ENCODE measurements at places on chromosomes 7 and 10.

GRCh38 chr7:129862682-129863081, 90.1 kb downstream of the UBE2H start:
- no peak for DNase-seq

DNA sequence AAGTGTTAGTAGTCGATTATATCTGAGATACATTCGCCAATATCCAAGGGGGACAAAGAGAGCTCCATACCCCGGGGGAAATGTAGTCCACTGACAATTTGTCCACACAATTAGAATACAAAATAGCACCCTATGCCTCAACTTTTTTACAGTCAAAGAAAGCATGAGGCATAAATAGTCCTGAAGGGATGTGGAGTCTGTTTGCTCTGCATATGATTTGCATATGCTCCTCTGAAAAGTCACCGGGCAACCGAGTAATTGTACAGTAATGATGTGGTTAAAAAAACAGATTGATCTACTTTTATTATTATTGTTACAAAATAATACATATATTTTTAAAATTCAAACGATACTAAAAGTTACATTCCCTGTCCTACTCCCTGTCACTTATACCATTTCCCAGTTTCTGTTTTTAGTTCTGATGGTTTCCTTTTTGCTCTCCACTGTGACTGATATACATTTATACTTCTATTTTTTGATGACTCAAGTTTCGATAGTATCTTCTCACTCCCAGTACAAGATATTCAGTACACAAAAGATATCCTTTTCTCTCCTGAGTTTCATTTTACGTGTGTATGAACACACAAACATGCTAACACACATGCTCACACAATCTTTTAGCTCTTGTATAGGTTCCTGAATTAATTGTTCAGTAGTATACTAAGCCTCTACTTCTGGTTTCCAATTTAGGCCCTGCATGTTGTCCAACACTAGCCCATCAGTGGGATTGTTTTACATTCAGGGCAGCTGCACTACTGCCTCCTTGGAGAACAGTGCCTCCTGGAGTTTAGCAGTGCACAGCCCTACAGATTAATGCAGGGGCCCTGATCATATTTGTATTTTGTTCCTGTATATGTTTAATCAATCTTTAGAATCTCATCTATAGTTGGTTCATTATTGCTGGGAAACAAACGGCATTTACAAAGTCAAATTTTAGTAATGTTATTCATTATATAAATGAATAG, 130.9 kb downstream of the TES start:
- DNase-seq, result no peak

- no peak for DNase-seq
Measured at GRCh38 chr7:19442016-19442785, 266.6 kb downstream of the POLR1F start.

- no peak for DNase-seq
Measured at GRCh38 chr10:103396789-103397087, 312 bp downstream of the PDCD11 start.

- no peak for DNase-seq
Measured at GRCh38 chr7:116339564-116339963, 129.2 kb downstream of the TES start.

GRCh38 chr10:4357911-4358310, 468.1 kb upstream of the AKR1E2 start:
- DNase-seq, result no peak

- no peak for DNase-seq
Measured at GRCh38 chr10:1603181-1603580, 134.1 kb downstream of the ADARB2 start.

GRCh38 chr10:120539076-120539475, 82.0 kb downstream of the PLPP4 start:
- DNase-seq, result no peak

GRCh38 chr10:49298983-49299815, at the start of gene C10orf71:
TSS of gene C10orf71 (plus strand) at chr10:49299170. CDS start at chr10:49322546, 23,376 bp downstream.
- DNase-seq, result no peak

- DNase-seq, result no peak
Measured at GRCh38 chr7:74371381-74372341, 82.0 kb upstream of the GTF2IRD1 start.

DNA sequence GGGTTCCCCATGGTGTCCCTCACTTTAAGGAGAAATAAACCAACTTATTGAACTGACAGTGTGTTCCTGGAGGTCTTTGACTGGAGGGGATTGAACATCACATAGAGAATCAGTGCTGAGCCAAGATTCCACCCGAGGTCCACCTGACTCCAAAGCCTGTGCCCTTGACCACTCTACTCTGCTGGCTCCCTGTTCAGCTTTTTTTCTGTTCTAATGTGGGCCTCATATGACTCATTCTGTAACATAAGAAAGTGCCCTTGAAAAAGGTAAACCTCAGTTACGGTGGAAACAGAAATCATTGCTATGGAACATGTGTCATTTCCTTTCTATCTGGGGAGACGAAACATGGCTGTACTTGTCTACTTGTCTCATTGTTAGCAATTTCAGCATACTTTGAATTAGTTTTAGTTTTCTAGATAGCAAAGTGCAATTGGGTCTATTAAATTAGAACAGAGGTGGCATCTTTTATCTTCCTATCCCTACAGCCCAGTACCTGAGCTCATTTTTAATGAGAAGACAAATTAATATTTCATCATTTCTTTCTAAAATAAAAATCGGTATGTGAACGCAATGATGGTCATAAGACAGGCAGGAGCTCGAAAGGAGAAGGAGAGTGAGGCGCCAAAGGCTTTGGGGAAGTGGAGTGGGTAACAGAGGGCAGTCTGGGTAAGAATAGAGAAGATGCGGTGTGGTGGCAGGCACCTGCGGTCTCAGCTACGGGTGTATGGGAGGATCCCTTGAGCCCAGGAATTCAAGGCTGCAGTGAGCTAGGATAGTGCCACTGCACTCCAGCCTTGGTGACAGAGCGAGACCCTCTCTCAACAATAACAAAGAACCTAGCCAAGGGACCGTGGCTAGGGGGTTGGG, 1.5 kb downstream of the GSDME start:
- DNase-seq, result peak; percentile 29

- DNase-seq, result no peak
Measured at GRCh38 chr10:104104418-104104817, 17.6 kb upstream of the SFR1 start.

DNA sequence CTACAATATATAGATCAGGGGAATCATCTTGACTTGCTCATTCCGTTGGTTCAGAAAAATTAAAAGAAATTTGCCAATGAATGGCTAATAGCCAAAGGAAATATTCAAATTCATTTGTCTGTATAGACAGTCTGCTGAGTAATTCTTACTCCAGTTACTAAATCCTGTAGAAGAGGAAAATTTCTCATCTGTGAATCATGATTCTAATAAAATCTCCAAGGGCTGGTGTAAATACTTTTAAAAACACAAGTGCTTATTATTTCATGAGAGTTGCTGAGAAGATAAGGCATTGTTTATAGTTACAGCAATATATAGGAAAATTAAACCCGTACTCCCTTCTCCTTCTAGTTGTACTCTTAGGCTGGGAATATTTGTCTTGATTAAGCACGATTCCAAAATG, 53.0 kb downstream of the WNT2 start:
- DNase-seq, result no peak

DNA sequence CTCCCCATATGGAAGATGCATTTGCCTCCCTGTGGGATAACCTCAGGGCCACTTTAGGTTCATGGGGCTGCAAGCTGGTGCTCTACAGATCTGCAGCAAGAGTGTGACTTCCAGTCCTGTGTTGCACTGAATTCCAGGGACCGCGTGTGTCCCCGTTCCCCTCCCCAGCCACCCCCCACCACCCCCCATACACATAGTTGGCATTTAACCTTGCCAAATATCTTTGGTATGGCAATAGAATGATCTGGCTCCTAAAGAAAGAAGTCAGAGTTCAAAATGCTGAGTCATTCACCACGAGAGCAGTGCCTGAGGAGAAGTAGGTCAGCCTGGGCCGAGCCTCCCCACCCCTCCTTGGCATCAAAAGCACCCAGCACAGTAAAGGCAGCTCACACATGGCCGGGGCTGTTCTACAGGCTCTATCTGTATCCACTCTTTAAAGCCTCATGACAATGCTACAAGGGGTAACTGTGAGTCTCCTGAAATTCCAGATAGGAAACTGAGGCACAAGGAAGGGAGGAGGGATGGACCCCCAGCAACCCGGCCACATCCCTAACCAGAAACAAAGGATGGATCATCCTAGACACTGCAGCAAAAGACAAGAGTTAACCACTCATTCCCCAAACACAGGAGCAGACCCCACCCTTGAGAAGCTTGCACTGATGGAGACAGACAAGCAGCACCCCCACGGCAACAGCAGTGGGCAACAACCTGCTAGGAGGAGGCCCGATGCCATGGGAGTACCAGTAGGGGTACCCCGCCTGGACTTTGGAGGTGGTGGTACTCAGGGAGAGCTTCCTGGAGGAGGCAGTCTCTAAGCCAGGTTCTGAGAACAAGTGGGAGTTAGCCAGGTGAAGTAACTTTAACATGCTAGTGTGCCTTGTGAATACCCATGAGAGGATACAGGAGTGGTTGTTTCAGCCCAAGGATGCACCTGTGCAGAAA, 70.3 kb upstream of the NANOS1 start:
- DNase-seq, result peak; percentile 21

GRCh38 chr10:70910486-70911341, 22.3 kb upstream of the PCBD1 start:
- DNase-seq, result no peak

DNA sequence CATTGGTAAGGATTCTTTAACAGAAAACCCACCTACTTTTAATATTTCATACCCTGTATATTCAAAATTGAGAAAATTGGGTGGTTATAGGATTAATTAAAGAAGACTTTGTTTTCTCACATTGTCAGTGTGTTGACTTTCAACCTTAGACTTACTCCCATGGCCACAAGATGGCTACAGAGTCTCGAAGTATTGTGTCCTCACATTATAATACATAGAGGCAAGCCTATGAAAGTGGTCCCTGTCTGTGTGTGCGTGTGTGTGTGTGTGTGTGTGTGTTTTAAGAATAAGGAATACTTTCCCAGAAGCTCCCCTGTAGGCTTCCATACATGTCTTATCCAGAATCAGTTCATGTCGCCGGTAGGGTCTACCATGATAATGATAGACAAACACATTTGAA, 180.0 kb downstream of the PHF14 start:
- no peak for DNase-seq

GRCh38 chr10:85433248-85433647, 933.3 kb downstream of the GRID1 start:
- DNase-seq, result no peak

DNA sequence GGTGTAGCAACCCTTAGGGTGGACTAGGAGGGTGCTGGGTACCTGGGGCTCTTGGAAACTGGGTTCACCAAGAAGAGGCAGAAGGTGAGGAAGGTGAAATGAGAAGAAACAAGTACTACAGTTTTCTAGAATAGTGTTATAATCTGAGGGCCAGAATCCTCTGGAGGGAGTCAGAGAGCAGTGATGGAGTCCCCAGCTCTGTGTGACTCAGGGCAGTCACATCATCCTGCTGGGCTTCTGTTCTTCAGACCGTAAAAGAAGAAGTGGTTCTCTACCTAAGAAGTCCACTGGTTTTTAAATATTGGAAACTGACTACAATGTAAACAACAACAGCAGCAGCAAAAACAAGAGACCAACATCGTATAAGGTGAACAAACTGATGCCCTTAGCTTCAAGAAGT, 197.3 kb downstream of the PRPF18 start:
- no peak for DNase-seq
